ENCODE measurements at places on chromosomes 13 and 19.

- DNase-seq: no peak
Measured at GRCh38 chr13:64052521-64052920, 2636.9 kb upstream of the PCDH20 start.

- peak; percentile 24 for DNase-seq
Measured at GRCh38 chr13:109700176-109700575, 86.2 kb downstream of the IRS2 start.

GRCh38 chr19:30116984-30117555, 175.0 kb downstream of the URI1 start:
- DNase-seq: no peak

GRCh38 chr13:31631746-31632145, 107.6 kb upstream of the RXFP2 start:
- no peak for DNase-seq

- no peak for DNase-seq
Measured at GRCh38 chr13:77637588-77637987, 59.9 kb upstream of the SLAIN1 start.
